Small intestine (tissue), 16 donors: ENCODE measurements at places on chromosomes 16 and 17. TPM values are rescaled to one million over a fixed set of nuclear protein-coding genes. Genes with fewer than 3 reads are reported as not detected.

CCL8 gene
- polyA plus RNA-seq: 0.30 TPM

HOXB7 gene
- 13.9 TPM for polyA plus RNA-seq

KRT9 gene
- polyA plus RNA-seq: not detected

DNA sequence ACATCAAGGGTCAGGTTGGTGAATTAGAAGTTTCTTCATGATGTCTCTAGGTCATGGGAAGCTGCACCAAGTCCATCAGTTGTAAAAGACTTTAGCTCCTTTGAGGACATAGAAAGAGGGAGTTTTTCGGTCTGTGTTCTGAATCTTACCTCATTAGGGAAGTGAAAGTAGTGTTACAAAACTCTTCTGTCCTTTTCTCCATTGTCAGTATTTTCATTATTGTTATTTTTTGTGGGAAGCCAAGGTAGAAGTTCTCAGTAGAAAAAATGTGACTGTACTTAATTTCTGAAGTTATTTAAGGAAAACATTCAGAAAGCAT, 24.2 kb downstream of the MAP3K3 start:
- H3K36me3 ChIP-seq: peaks cover 5% of the 10 kb centered on the region
- H3K4me1 ChIP-seq: no peaks in the 10 kb centered on the region
- H3K27ac ChIP-seq: no peak overlapping the region

GRCh38 chr17:81493198-81494038, 19.2 kb downstream of the ACTG1 start:
- no peaks in the 10 kb centered on the region for H3K27me3 ChIP-seq
- H3K4me3 ChIP-seq: no peak overlapping the region
- H3K27ac ChIP-seq: no peak overlapping the region
- no peaks in the 10 kb centered on the region for H3K4me1 ChIP-seq
- no peak for DNase-seq

- H3K36me3 ChIP-seq: no peaks in the 10 kb centered on the region
- peak; percentile 62 for DNase-seq
- H3K4me1 ChIP-seq: peaks cover 2% of the 10 kb centered on the region
- H3K27ac ChIP-seq: peak overlapping the region; percentile 62
- H3K27me3 ChIP-seq: no peaks in the 10 kb centered on the region
- H3K4me3 ChIP-seq: peak overlapping the region; percentile 56
Observed at GRCh38 chr16:30902029-30902972, 5.9 kb downstream of the CTF1 start.

DNA sequence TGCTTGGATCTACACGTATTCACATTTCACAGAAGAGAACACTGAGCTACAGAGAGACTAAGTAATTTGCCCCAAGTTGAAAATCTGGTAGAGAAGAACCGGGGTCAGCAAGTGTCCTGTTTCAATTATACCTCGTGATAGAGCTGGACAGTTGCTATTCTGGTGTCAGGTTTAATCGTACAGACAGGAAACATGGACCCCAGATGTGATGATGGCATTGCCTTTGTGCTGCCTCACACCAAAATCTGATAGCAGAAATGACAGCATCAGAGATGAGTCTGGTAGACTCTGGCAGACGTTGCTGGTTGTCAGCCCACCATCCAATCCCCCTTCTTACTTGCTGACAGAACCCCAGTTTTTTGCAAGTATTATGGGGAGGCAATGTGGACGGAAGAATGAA, 112.1 kb upstream of the FOXF1 start:
- H3K4me1 ChIP-seq: no peaks in the 10 kb centered on the region
- no peaks in the 10 kb centered on the region for H3K36me3 ChIP-seq
- DNase-seq: no peak
- H3K27me3 ChIP-seq: no peaks in the 10 kb centered on the region
- no peak overlapping the region for H3K4me3 ChIP-seq

- peaks cover 83% of the 10 kb centered on the region for H3K36me3 ChIP-seq
Observed at GRCh38 chr16:4825196-4825595, 21.9 kb downstream of the GLYR1 start.

DNA sequence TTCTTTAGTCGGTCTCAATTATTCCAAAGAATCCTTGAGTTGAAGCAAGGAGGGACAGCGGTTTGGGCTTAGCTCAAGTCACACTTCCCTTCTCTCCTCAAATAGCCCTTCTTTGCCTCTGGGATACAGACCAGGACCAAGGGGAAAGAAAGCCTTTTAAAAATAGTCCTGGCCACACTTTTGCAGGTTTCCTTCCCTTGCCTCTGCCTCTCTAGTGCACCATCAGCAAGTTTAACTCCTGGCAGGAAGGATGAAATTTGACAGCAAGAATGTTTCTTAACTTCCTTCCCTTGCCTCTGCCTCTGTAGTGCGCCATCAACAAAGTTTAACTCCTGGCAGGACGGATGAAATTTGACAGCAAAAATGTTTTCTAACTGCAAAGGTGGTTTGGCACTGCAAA, 7.2 kb upstream of the G6PC1 start:
- no peak for DNase-seq
- H3K36me3 ChIP-seq: no peaks in the 10 kb centered on the region
- peak overlapping the region; percentile 39 for H3K27ac ChIP-seq

DNA sequence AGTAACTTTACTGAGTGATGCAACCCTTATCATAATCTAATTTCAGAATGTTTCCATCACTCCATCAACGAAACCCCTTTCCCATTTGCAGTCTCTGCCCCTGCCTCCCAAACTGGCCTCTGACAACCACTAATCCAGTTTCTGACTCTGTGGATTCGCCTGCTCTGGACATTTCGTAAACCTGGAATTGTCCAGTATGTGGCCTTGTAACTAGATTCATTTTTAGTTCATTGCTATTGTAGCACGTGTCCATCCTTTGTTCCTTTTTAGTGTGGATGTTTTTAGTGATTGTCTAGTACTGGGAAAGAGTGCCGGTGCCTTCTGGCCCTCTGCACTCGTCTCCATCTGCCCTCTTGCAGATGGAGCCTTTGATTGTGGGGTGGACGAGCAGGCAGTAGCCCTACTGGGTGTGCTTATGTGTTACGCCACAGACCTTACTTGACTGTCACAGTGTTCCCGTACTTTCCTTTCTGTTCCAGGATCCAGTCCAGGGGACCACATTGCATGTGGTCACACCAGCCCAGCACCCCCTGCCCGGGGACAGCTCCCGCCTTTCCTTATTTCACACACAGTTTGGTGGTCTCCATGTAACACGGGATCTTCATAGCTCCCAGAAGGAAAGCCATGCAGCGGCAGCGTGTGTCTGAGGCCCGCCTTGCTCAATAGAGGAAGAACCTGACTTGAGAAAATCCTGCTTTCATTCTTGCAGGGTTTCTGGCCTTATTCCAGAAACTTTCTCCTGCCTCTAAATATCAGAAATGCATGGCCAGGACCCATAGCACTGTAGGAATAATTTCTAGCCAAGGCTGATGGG, 8.8 kb downstream of the KIAA0513 start:
- H3K4me1 ChIP-seq: no peaks in the 10 kb centered on the region
- H3K36me3 ChIP-seq: no peaks in the 10 kb centered on the region
- H3K27ac ChIP-seq: no peak overlapping the region
- no peak for DNase-seq

DNA sequence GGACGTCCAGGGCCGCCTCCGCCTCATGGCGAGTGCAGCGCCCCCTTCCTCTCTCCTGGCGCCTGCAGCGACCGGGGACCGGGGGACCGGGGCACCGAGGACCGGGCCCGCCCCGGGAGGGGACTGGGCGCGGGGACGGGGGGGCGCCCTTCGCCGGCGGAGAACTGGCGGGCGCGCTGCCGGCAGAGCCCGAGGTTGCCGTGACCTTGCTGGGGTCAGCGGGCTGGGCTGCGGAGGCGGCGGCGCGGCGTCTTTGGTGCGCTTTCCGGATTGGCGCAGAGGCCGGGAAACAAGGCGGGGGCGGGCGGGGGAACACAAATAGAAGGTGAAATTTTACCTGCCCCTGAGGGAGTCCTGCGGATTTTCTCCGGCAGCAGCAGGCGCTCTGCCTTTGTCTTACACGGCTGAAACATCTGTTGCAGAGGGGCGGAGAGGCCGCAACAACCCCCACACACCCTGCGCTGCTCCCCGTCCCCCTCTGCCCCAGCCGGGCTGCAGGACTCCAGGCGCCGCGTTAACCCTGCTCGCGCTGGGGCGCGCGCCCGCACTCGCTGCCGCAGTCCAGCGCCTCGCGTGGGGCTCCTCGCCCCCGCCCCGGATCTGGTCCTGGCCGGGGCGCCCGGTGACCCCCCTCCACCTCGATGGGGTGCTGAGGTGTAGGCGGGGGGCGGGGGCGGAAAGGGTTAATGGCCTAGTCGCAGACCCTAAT, 53.5 kb downstream of the SREBF1 start:
- peaks cover 10% of the 10 kb centered on the region for H3K4me1 ChIP-seq
- no peaks in the 10 kb centered on the region for H3K27me3 ChIP-seq
- DNase-seq: peak; percentile 65
- H3K27ac ChIP-seq: no peak overlapping the region
- H3K36me3 ChIP-seq: no peaks in the 10 kb centered on the region

GRCh38 chr16:80071964-80072456, 468.8 kb upstream of the DYNLRB2 start:
- DNase-seq: no peak
- no peaks in the 10 kb centered on the region for H3K36me3 ChIP-seq
- no peak overlapping the region for H3K4me3 ChIP-seq
- H3K27me3 ChIP-seq: no peaks in the 10 kb centered on the region
- no peak overlapping the region for H3K27ac ChIP-seq
- H3K4me1 ChIP-seq: no peaks in the 10 kb centered on the region

DNA sequence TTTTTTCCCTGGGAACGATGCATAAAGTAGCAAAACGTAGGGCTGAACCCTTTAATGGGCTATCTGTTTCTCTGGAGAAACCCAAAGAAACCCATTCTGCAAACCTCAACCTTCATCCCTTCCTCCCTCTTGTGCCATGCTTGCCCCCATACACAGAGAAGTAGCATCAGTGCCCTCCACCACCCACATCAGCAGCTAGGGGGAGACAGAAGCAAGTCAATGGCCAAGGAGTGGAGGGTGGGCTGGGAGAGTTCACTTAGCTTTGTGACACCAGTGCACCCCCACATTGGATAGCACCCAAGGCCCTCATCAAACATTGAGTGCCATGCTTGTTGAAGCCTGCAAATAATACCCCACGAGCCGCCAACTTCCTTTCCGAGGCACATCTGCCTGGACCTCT, 282.4 kb downstream of the ABCC12 start:
- no peaks in the 10 kb centered on the region for H3K27me3 ChIP-seq
- no peak overlapping the region for H3K4me3 ChIP-seq
- no peak for DNase-seq
- no peak overlapping the region for H3K27ac ChIP-seq

- no peaks in the 10 kb centered on the region for H3K36me3 ChIP-seq
- no peaks in the 10 kb centered on the region for H3K4me1 ChIP-seq
- no peak for DNase-seq
- H3K27ac ChIP-seq: no peak overlapping the region
- H3K27me3 ChIP-seq: no peaks in the 10 kb centered on the region
Observed at GRCh38 chr16:49932946-49933345, 77.0 kb upstream of the ZNF423 start.

DNA sequence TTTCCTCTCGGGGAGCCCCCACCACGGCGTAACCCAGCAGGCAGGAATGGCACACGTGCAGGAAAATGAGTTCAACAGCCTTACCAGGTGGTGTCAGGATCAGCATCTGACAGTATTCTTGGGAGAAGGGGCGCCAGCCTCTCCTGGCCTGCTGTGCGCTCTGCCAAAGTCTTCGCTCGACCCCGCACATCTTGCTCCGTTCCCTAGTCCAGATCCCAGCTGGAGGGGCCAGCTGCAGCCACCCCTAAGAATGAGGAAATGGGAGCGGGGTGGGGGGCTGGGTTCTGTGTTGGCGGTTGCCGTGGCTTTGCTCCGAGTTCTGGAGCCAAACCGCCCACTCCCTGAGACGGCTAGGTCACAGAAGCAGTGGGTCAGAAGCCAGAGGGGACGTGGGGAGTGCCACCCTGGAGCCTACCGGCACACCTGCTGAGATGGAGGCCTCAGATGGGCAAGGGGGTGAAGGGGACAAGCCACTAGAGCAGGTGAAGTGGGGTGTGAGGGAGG, at the start of gene CHCT1:
Gene CHCT1, plus strand, starts transcription at position 328 of the 504 bp plus-strand sequence. Its CDS starts 104 bp downstream, at position 432.
- peaks cover 9% of the 10 kb centered on the region for H3K27me3 ChIP-seq
- H3K27ac ChIP-seq: no peak within 1 kb of the TSS
- H3K4me3 ChIP-seq: peak within 1 kb of the TSS; percentile 47
- no peaks in the 10 kb centered on the region for H3K4me1 ChIP-seq
- DNase-seq: no peak
- no peaks in the 10 kb centered on the region for H3K36me3 ChIP-seq

DNA sequence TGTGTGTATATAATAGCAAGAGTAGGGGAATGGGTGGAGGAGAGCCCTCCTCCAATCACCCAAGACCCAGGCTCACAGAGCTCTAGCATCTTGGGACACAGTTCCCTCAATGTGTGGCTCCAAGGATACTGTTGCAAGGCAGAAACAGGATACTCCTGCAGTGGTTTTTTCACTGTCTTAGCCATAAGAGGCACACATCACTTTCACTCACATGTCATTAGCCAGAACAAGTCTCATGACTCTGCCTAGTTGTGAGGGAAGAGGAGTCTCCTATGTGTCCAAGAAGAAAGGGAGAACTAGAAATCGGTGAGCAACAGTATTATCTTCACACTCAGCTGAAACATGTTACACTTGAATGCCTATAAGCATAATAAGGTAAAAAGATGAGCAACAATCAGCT, 11.1 kb upstream of the NUDT7 start:
- H3K27ac ChIP-seq: no peak overlapping the region
- no peaks in the 10 kb centered on the region for H3K36me3 ChIP-seq
- H3K4me1 ChIP-seq: no peaks in the 10 kb centered on the region
- H3K27me3 ChIP-seq: no peaks in the 10 kb centered on the region
- DNase-seq: no peak

DNA sequence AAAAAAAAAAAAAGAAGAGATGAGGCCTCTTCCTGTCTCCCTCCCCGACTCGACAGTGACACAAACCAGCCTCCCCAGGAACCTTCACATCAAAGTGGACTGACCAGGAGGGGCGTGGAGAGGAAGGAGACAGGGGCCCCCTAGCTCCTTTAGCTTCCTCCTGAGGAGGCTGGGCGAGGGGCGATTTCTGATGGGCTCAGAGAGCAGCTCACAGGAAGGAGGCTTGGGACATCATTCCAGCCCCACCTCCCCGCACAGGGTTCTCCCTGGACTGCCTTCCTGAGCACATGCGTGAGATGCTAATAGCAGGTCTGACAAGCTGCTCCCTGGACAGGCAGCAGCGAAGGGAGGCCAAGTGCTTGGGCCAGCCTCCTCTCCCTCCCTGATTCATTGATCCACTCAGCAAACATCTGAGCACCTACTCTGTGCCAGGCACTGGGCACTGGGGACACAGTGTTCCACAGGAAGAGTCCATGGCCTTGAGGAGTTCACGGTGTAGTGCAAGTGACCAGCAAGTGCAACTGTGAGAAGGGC, 14.4 kb upstream of the DOK4 start:
- H3K36me3 ChIP-seq: no peaks in the 10 kb centered on the region
- no peaks in the 10 kb centered on the region for H3K27me3 ChIP-seq
- H3K27ac ChIP-seq: no peak overlapping the region
- no peak overlapping the region for H3K4me3 ChIP-seq

DNA sequence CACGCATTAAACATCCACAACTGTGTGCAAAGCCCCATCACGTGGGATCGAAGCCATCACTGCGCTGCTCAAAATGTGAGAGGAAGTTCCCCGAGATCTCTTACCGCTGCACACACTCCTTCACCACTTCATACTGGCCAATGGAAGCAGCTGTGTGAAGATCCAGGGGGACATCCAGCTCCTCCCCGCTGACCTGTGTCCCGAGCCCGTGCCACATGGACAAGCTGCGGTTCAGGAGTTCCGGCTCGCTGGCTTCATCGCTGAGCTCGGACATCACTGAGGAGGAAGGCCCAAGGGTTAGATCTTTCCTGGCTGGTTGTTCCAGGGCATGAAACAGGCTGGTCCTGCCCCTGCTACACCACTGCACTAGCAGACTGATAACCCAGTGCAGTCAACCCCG, 4.2 kb downstream of the ANKS3 start:
- no peak overlapping the region for H3K4me3 ChIP-seq
- H3K36me3 ChIP-seq: no peaks in the 10 kb centered on the region

GRCh38 chr17:51764387-51764971, 394.0 kb downstream of the CA10 start:
- no peak overlapping the region for H3K4me3 ChIP-seq
- H3K4me1 ChIP-seq: no peaks in the 10 kb centered on the region
- no peaks in the 10 kb centered on the region for H3K36me3 ChIP-seq
- no peaks in the 10 kb centered on the region for H3K27me3 ChIP-seq
